Activated naive CD4-positive, alpha-beta T cell treated with Interleukin-2 at 50 U/mL for 16 hours (primary cell): ENCODE measurements at places on chromosomes 16 and 17.
A peak's percentile ranks its signal among the peaks of the same experiment; 100 is the strongest.

- no peak for DNase-seq
Measured at GRCh38 chr17:31586946-31587345, 195.5 kb downstream of the RAB11FIP4 start.

DNA sequence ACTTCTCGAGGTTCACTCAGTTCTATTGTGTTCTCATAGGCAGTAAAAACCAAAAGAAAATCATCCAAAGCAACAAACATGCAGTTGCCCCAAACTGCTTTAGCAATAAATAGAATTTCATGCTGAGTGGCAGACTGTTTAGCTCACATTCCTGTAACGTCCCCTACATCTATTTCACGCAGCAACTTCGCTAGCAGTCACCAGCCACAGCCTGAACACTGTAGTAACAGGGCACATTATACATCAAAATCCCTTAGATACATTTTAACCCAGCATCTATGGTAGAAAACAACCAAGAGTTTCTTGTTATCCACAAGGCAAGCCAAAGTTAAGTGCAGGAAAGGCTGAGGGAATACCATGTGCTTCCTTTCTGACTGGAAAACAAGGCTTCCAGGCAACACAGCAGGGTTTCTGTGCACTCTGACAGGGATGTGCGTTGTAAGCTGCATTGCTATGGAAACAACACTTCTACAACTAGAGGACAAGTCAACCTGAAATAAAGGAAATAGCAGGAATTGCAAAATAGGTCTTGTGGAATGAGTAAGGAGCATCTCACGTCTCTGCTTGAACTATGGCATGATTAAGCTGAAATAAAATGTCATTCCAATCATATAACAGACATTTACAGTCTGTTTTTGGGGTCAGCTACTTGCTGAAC is 55.4 kb downstream of the CFDP1 start:
- DNase-seq = no peak

DNA sequence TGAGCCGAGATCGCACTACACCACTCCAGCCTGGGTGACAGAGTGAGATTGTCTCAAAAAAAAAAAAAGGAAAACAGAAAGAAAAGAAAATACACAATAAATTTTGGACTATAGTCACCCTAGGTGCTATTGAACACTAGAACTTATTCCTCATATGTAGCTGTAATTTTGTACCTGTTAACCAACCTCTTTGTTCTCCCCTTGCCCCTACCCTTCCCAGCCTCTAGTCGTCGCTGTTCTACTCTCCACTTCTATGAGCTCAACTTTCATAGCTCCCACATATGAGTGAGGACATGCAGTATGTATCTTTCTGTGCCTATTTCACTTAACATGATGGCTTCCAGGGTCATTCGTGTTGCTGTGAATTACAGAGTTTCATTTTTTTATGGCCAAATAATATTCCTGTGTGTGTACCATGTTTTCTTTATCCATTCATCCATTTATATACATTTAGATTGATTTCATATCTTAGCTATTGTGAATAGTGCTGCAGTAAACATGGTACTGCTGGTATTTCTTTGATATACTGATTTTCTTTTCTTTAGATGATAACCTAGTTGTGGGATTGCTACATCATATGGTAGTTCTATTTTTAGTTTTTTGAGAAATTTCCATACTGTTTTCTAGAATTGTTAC is 28.3 kb downstream of the VPS35L start:
- DNase-seq = peak; percentile 17

- no peak for DNase-seq
Measured at GRCh38 chr16:1918351-1919326, at the start of gene HS3ST6. HS3ST6 (minus strand) TSS chr16:1918415; CDS start chr16:1918323, 92 bp downstream.

- peak; percentile 38 for DNase-seq
Measured at GRCh38 chr17:67602974-67603373, 114.8 kb upstream of the NOL11 start.

DNA sequence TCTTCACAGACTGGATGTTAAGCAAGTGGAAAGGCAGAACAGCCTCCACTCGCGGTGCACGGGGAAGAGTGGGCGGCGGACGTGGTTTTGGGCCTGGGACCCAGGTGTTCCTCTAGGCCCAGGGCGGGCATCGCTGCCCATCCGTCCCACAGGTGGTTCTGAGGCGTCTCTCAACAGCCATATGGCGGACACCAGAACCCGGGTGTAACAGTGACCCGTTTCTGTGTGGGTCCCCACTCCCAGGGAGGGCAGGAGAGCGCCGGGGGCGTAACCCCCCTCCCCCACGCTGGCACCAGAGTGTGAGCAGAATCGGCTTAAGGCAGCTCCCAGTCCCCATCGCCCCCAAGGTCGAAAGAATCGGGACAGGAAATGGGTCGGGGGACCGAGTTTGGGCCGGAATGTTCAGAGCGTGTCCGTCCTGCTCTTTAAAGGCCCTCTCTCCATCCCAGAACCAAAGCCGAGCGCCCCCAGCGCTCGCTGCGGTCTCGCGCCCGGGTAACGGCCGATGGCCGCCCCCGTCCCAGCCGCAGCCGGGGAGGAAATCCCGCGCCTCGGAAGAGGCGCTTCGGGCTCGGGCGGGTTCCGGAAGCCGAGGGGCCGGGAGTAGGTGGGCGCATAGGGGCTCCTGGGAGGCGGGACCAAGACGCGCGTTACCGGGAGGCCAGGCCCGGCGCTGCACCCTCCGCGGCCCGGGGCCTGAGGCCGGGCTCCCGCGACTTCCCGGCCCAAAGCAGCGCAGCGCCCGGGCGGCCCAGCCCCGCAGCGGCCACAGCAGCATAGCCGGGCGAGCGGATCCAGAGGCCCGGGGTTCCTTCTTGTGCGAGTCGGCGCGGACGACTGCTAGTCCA is at the start of gene TK2:
TSS of gene TK2 (minus strand) at position 839 of the 848 bp plus-strand sequence. CDS start at position 778, 61 bp downstream.
- peak; percentile 70 for DNase-seq

DNA sequence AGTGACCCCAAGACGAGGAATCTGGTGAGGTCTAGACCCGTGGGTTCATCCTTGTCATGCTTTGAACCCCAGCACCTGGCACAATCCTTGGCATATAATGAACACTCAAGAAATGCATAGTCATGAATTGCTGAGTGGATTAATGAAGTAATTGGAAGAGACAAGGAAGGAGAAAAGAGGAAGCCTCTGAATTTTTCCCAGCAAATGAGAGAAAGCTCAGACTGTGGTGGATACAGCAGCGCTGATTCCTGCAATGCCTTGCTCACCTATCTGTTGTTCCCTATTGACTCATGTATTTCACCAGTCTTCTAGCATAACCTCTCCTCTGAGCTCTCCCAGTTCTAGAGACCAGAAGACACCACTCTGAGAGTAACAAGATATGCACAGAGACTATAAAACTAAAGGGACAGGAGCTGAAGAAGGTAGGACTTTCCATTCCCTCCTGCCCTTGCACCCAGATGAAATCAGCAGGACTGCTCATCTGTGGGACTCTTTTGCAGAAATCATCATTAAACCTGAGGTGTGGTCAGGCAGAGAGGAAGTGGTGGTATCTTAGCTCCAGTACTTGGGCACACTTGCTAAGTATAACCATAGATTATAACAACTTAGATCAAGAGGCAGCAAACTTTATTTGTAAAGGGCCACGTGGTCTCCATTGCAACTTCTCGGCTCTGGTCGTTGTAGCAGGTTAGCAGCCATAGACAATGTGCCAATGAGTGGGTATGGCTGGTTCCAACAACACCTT is 102.8 kb downstream of the MAF start:
- DNase-seq = no peak

DNA sequence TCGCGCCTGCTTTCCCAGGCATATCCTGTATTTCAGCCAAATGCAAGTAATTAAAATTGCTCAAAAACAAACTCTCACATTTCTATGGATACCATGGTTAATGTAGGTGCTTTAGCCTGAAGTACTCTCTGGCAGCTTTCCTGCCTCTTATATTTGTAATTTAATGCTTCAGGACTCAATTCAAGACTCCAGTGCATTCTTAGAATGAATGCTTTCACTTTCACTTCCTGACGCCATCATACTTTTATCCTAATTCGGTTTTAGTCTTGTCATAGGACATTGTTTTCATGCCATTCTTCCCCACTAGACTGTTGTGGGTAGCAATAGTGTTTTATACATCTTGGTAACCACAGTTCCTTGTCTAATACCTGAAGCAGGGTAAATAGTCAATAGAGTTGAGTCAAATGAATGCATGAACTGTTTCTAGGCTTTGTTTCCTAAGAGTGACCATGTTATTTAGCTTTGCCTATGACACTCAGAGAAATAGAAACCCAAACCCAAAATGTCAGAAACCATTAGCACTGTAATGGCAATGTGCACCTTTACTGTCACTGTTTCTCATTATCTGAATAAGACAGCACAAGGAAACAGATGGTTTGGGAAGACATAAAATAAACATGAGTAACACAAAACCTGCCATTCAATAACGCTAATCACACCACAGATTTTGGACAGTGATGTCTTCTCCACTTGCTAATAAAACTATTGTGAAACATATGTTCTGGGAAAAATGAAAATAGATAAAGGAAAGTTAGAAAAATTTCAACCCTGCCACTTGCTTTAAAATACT is 705.5 kb downstream of the CDH11 start:
- DNase-seq = no peak

DNA sequence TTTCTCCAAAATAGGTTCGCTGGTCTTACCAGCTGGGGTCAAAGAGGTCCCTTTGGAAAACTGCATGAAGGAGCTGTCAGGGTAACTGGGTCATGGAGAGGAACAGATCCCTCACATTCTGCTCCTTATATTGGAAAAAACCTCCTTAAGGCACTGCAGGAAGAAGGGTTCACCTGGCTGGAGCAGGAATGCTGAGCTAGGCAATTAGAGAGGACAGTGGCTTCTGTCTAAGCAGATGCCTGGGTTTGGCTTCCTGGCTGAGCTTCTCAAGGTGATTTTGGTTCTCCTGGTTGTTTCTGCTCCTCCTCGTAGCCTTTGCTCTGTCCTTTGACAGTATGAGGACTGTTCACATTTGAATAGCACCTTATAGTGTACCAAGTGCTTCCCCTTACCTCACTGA is 19.6 kb downstream of the ITGB3 start:
- DNase-seq = no peak

DNA sequence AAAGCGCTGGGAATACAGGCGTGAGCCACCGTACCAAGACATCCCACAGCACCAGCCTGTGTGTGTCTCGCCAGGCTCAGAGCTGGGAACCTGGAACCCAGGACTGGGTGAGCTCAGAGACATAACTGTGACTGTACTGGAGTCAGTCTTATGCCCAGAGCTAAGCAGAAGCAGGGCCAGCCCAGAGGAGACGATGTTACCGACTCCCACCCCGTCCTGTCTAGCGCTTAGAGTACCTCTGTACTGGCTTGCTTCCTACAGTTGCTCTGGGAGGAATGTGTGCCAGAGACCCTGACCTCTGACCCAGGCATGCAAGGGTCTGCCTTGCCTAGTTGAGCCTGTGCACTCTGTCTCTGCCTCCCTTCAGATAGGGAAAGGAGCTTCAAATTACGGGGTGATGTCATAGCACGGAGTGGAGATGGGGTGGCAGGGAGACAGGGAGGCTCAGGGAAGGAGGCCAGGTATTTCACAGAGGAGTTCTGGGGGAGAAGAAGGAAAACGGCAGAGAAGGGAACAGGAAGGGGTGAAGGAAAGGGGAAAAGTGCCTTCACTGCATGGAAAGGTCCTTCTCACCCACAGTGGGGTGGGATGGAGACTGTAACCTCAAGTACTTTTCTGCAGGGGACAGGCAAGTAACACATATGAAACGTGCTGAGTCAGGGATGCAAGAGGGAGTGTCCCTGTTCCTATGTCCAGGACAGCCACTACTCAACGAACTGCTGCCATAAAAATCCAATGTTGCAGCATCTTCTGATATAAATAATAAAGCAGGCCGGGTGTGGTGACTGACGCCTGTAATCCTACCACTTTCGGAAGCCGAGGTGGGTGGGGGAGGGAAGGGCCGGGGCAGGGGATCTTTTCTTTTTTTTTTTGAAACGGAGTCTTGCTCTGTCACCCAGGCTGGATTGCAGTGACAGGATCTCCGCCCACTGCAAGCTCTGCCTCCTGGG is 5.8 kb upstream of the ARMC5 start:
- no peak for DNase-seq

DNA sequence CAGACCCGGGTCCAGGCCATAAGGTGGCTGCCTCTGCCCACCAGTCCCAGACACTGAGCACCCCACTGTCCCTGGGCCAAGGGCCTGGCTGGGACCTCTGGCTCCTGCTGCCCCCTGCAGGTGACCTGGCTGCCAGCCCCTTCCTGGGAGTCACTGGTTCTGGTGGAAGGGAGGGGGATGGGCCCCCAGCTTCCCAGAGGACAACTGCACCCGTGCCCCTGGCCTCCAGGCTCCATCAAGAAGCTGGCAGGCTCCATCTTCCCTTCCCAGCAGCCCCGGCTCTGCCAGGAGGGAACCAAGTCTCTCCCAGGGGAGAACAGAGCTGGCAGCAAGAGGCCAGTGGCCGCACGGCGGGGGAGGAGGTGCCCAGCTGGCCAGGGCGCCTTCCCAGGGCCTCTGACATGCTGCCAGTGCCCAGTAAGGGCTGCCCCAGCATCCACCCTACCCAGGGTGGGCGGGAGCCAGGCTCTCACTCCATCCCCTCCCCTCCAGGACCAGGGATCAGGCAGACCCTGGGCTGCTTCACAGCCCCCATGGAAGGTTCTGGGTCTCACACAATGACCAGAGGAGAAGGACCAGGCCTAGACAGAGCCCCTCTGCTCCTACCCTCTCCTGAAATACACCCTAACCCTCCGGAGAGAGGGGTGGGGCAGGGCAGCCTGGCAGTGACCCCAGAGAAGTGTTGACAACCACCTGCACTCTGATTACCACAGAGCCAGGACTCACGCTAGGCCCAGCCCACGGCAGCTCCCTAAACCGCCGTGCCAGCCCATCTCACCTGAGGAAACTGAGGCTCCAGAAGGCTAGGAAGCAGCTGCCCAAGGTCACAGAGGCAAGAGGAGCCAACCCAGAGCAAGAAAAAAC is 3.6 kb downstream of the CLUH start:
- no peak for DNase-seq

- no peak for DNase-seq
Measured at GRCh38 chr17:18300725-18301480, 13.9 kb downstream of the TOP3A start.

GRCh38 chr17:71260366-71260940 is 860.4 kb upstream of the SOX9 start:
- DNase-seq = no peak

- DNase-seq = peak; percentile 57
Measured at GRCh38 chr16:8928467-8928957, 35.2 kb downstream of the USP7 start.

- no peak for DNase-seq
Measured at GRCh38 chr16:31754998-31755615, 118.5 kb upstream of the ZNF267 start.

GRCh38 chr17:1914661-1915083 is 84.9 kb downstream of the RPA1 start:
- DNase-seq = no peak
